Fibroblast of pulmonary artery (primary cell): ENCODE measurements at places on chromosomes 5 and 9.

GRCh38 chr5:126115059-126115629, 308.1 kb upstream of the GRAMD2B start:
- DNase-seq, result no peak

DNA sequence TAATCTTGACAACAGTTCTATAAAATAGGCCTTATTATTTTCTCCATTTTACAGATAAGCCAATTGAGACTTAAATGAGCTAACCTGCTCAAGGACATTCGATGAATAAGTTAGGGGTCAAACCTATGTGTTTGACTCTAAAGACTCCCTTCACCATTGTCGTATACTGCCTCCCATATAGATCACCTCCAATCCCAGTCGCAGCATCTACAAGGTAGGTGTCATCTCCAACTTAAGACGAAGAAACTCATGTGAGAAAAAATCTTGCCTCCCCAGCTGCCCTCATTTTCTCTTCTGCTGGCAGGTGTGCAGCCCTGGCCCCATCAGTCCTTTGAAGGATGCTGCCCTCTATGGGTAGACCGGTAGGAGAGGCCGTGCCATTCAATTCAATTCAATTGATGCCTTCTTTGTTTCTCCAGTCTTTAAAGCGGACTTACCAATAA, 75.2 kb upstream of the SMARCA2 start:
- no peak for DNase-seq

DNA sequence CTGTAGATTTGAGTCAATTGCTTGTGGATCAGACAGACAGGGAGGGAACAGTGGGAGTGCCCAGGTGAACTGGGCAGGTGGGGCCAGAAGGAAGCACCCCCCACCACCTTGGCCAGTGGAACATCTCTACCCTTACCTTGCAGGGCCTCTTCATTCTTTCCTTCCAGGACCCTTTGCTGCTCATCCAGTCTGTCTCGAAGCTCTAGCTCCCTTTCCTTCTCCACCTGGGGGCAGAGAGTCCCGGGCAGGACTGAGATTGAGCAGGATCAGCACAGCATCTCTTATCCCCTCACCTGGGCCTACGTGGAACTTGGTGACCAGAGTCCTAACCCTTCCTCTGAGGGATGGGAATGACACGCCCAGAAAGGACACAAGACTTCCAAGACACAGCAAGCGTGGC, 25.0 kb downstream of the CCDC69 start:
- DNase-seq, result no peak

- DNase-seq, result no peak
These were observed 3.8 kb downstream of the TLE4 start for GRCh38 chr9:79575547-79575946.
